Upper lobe of left lung (tissue), 6 donors: ENCODE measurements at places on chromosomes 1 and 21.

DNA sequence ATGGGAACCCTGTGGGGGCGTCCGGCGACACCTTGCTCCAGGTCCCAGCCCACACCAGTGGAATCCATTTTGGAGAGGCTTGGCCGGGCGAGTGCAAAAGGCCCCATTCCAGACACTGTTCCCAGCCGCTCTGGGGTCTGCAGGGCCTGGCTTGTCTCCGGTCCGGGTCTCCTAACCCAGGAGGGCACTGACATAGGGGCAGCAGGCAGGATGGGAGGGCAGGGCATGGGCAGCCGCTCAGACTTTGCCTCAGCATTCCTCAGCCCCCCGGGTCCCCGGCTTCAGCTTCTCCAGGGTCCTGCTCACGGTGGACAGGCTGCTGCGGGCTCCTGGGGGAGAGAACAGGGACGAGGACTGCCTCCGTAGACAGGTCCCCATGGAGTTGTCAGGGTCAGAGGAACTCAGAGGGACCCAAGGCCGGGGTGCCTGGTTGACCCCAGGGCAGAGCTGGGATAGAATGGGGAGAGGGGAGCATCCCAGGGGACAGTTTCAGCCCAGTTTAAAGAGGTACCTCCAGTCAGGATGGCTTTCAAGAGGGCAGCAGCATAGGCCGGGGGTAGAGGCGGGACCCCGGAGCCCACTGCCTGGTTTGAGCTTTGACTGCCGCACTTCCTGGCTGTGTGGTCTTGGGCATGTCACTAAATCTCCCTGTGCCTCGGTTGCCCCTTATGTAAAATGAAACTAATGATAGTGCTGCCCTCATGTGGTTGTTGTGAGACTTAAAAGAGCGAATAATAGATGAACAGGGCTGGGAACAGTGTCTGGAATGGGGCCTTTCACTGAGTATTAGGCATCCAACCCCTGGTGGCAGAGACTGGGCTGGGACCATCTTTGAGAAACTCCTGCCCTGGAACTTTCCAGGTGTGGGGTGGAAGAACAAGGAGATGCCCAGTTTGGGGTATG, 3.7 kb downstream of the KNCN start:
- DNase-seq: no peak

GRCh38 chr1:168606096-168606495, 29.7 kb downstream of the XCL1 start:
- DNase-seq: no peak

GRCh38 chr21:34670962-34671348, 2.2 kb downstream of the CLIC6 start:
- no peak for DNase-seq

DNA sequence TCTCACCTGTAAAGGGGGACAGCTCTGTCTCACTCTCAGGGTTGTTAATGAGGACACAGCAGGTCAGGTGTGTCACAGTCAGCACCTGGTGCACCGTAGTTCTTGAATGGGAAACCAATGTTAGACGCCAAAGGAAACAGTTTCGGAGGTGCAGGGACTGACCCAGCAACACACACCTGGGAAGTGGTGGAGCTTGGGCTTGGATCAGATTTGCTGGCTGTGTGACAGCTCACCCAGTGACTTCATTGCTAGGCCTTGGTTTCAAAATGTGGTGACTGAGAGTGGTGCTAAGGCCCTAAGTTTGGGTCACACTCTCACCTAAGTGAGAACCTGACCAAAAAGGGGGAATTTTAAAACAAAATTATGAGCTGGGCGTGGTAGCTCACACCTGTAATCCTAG, 34.9 kb downstream of the ALPL start:
- no peak for DNase-seq

GRCh38 chr1:199867601-199868000, 159.9 kb upstream of the NR5A2 start:
- no peak for DNase-seq

GRCh38 chr1:40808444-40808843, 24.9 kb downstream of the KCNQ4 start:
- DNase-seq: no peak

GRCh38 chr1:97247196-97247595, 525.6 kb downstream of the PTBP2 start:
- DNase-seq: no peak

GRCh38 chr1:220164116-220164515, 70.2 kb downstream of the IARS2 start:
- DNase-seq: no peak

DNA sequence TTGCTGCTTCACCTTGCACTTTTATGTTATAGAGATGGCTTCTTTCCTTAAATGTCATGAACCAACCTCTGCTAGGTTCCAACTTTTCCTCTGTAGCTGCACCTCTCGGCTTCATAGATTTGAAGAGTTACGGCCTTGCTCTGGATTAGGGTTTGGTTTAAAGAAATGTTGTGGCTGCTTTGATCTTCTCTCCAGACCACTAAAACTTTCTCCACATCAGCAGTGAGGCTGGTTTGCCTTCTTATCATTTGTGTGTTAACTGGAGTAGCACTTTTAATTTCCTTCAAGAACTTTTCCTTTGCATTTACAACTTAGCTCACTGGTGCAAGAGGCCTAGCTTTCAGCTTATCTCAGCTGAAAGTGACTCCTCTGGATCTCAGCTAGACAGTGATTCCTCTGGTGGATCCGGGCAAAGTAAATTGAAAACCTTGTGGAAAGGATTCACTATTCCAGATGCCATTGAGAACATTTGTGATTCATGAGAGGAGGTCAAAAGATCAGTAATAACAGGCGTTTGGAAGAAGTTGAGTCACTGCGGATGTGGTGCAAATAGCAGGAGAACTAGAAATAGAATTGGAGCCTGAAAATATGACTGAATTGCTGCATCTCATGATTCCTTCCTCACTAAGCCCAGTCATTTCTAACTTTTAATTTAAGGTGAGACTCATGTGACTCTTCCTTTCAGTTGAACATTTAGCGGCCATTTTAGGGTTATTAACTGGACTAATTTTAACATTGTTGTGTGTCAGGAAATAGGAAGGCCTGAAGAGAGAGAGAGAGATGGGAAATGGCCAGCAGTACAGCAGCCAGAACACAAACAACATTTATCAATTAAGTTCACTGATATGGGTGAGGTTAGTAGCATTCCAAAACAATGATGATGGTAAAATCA, 16.2 kb upstream of the RGS1 start:
- DNase-seq: no peak

GRCh38 chr1:17857109-17857499, 102.0 kb downstream of the ACTL8 start:
- DNase-seq: no peak

DNA sequence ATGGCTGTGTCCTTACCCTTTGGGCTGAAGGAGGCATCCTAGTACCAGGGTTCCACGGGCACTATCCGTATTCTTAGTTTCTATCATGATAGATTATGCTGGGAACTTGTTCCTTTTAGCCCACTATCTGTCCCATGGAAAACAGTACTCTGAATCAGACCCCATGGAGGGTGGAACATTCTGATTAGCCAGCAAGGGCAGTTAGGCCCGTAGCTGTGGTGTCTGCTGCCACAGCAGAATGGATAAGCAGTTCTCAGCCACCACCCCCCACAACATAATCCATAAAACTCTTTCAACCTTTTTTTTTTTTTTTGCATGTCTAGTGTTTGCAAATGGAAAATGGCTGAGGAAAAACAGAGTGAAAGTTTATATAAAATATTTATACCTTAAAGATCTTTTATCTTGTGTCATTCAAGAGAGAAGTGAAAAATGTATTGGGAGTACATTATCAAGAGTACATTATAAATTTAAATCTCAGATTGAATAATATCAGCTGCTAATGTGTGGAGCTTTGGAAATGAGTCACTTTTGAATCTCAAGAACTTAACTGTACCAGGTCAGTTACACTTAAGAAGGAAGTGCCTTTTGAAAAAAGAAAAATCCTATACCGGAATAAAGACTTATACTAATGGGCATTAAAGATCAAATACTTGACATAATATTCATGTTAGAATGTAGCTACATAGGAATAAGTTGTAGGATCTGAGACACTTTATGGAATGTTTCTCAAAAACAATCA, 80.3 kb downstream of the NFIA start:
- DNase-seq: no peak

DNA sequence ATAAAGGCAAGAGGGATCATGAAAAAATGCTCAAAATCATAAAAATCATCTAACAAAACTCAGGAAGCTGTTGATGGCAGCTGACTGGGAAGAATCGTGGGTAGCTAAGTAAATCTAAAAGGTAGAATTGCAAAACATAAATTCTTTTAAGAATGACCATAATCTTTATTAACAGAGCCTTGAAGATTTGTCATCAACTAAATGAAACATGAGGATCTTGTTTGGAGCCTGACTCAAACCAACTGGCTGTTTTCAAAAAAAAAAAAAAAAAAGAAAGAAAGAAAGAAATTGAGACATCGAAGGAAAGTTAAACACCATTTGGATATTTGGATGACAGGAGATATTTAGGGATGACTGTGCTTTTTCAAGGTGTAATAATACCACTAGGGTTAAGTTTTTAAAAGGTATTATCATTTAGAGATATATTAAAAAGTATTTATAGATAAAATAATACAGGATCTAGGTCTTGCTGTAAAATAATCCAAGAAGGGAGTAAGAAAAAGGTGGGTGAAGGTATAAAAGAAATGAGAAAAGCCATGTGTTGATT, 48.6 kb downstream of the CD34 start:
- DNase-seq: no peak

GRCh38 chr1:151048645-151049032, 1.1 kb downstream of the C1orf56 start:
- no peak for DNase-seq

- peak; percentile 89 for DNase-seq
Measured at GRCh38 chr1:27011058-27011764, 1.4 kb downstream of the TENT5B start.

DNA sequence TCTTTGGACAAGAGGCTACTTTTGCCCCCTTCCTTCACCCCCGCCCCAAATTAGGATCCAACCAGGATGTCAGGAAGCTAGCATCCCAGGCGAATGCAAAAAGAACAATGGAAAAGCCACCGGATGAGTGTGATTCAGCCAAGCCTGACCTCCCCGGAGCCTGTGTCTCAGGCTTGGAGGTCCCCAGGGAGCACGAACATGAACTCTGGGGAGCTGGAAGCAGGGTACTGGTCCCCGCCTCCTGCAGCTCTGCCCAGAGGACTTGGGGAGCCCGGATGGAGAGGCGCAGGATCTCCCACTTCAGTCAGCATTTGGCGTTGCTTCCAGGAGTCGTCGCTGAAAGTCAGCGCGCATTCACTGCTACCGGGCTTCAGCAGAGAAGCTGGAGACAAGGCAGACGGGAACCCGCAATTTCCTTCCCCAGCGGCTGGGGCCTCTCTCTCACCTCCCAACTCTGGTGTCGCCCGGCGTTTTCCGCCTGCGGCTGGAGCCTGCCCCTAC, 1.8 kb upstream of the TBX15 start:
- DNase-seq: peak; percentile 50

DNA sequence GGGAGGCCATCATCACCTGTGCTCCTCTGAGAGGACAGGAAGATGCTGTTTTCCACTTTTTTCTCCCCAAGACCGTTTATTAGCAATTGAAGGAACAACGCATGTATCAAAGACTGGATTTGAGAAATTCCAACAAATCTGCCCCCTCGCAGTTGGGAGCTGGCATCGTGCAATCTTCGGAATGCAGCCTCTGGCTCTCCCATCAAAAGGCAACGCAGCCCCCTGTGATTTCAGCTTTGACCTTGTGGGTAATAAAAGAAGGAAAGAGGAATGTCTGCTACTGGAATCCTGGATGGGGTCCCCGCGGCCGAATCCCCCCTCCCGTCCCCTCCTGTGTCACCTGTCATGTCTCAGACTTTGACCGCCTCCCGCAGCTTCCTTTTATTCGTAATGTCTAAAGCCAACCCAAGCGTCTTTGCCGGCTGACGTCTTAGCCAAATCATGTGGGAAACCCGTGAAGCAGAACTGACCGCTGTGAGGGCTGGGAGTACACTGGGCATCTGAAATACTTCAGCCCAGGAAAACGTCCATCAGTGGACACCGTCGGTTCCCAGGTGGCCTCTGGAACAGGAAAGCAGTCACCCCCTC, 101.5 kb downstream of the WDR4 start:
- DNase-seq: no peak

DNA sequence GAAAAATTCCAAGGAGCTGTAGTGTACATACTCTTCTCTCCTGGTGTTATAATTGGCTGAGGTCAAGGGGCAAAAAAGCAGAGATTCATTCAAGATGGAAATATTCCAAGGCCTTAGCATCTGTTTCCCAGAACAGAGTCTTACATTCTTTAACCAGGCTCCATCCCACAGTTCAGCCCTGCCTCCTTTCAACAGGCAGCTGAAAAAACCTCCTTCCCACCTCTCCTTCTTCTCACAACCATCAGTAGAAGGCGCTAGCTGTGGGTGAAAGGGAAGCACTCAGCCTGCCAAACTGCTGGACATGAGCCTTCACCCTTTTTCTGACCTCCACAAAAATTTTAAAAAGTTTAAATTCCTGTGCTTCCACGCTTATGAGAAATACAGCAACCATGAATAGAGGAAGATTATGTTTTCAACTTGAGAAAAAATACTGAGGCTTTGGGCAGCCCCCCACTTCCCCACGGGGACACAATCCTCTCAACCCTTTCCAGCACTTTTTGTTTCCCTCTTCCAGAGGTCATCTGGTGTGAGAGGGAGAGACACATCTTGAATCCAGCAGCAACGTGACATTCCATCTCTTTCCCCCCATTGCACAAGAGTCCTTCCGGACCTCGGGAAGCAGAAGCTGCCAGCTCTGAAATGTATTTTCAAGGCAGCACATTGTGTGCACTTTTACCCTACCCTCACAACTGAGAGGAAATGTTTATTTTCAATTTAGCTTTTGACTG, 43.2 kb upstream of the FMO2 start:
- peak; percentile 28 for DNase-seq

- no peak for DNase-seq
Measured at GRCh38 chr1:65456481-65456880, 36.0 kb downstream of the LEPR start.

DNA sequence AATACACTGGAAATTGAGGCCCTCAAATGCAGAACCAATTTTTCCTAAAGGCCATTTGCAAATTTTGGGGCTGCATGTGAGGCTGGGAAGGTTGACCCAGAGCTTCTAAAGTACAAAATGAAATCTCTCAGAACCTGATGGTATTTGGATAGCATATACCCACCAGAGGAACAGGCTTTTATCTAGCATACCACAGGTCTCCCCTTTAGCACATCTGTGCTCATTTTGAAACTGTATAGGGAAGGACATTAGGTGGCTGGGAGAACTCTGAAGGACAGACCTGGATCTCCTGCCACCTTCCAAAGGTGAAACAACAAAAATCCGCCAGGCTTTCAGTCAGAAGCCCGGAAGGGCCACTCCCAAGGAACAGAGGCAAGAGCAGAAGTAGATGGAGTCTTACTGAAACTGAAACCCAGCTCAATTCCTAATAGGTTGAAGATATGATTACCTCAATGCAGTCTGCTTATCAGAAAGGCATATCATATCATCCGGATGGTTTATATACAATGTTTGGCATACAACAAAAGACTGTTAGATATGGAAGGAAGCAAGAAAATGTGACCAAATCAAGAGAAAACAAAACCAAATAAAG, 11.6 kb downstream of the CD55 start:
- DNase-seq: no peak

- DNase-seq: no peak
Measured at GRCh38 chr1:219544163-219544846, 68.6 kb downstream of the ZC3H11B start.
